ENCODE measurements at places on chromosomes 3 and 15. TPM values are rescaled to one million over a fixed set of nuclear protein-coding genes. Genes with fewer than 3 reads are reported as not detected.

- no peak for DNase-seq
- no peaks in the 10 kb centered on the region for H3K4me1 ChIP-seq
- H3K4me3 ChIP-seq, result no peak overlapping the region
Observed at GRCh38 chr15:25456196-25456595, 17.4 kb upstream of the UBE3A start.

The SLC9C1 gene
- not detected for polyA plus RNA-seq

DNA sequence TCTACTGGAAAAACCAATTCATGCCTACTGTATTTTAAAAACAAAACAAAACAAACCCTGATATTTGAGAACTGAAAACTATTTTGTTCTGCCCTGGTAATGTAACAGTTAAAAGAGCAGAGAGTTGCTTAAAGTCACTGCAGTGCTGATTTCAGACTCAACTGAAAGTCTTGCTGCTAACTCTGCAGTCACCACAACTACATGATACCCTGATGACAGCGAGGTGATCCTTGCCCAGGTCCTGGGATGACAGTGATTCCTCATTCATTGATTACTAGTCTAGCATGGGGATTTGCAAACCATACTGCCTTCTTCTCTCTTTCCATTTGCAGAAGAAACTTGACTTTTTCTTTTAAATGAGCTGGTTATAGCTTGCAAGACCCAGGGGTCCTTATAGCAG is 67.5 kb downstream of the MME start:
- H3K27me3 ChIP-seq, result no peaks in the 10 kb centered on the region
- H3K4me3 ChIP-seq, result no peak overlapping the region

The GPR171 gene
- 16.5 TPM for polyA plus RNA-seq

DNA sequence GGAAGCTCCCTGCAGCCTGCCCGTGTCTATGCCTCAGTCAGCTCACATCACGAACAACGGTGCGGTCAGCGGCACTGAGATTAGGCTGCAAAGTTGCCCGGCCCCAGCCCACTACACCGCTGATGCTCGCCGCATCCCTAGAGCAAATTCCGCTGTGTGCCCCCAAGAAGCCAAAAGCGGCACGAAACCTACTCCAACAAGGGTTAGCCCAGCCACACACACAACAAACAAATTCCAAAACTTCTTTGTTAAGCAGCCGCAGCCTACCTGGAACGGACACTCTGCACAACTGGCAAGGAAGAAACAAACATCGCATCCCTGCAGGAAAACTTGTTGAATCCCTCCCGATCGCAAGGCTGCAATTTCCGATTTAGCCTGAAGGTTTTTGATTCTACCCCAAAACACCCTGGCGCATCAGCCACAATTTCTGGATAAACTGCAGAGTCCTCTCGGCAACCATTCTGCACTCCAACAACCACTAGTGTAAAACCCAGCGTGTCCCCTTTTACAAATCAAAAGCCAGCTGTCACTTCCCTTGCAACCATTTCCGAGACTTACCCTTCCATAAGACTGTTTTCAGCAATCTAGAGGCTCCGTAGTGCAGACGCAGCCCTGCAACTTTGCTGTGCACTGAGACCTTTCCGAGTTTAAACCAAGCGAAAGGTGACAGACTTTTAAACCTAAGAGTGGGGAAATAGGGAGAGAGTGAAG is 449 bp downstream of the ROBO1 start:
- DNase-seq, result no peak
- no peak overlapping the region for H3K4me3 ChIP-seq
- no peak overlapping the region for H3K27ac ChIP-seq
- no peaks in the 10 kb centered on the region for H3K36me3 ChIP-seq
- H3K4me1 ChIP-seq, result no peaks in the 10 kb centered on the region
- H3K27me3 ChIP-seq, result no peaks in the 10 kb centered on the region

The JMJD7 gene
- polyA plus RNA-seq, result 23.6 TPM

- no peak overlapping the region for H3K4me3 ChIP-seq
- H3K27me3 ChIP-seq, result no peaks in the 10 kb centered on the region
- H3K27ac ChIP-seq, result no peak overlapping the region
- no peaks in the 10 kb centered on the region for H3K36me3 ChIP-seq
Observed at GRCh38 chr3:116263842-116264545, 181.3 kb downstream of the LSAMP start.

DNA sequence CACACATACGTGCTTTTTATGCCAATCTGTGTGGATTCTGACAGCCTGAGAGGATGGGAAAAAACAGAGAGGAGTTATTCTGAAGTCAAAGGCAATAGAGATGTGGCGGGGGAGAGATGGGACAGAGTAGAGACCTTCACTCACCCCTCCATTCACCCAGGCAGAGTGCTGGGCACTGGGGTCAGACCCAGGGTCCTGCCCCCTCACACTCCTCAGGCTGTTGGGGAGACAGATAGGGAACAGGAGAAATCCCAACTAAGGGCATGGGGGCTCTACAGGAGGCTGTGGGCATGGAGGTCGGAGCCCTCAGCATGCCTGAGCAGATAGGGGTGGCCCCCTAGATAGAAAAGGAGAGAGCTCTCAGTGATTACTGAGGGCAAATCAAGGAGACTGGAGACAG is 30.3 kb downstream of the SLC22A14 start:
- H3K27ac ChIP-seq, result no peak overlapping the region
- H3K36me3 ChIP-seq, result no peaks in the 10 kb centered on the region
- H3K27me3 ChIP-seq, result peaks cover 10% of the 10 kb centered on the region
- DNase-seq, result no peak

GRCh38 chr3:16060358-16060852 is 114.1 kb upstream of the GALNT15 start:
- H3K4me3 ChIP-seq, result no peak overlapping the region
- H3K27me3 ChIP-seq, result peaks cover 12% of the 10 kb centered on the region
- no peak overlapping the region for H3K27ac ChIP-seq
- DNase-seq, result no peak
- H3K4me1 ChIP-seq, result no peaks in the 10 kb centered on the region

DNA sequence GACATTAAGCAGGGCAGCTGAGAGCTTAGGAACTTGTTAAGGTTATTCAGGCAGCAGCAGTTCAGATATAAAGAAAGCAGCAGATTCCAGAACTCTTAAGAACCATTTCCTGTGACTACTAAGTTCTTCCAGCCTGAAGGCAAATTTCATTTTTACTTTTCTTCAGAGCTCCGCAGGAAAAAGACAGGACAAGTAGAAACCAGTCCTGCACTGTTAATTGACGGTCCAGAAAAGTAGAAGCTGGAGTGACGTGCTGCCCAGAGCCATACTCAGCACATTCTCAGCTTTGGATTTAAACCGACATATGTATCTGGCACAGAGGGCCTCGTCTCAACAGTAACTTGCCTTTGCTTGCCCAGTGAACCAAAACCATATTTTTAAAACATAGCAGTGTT is 219.4 kb upstream of the STRIT1 start:
- H3K4me3 ChIP-seq, result no peak overlapping the region
- no peaks in the 10 kb centered on the region for H3K36me3 ChIP-seq
- H3K27me3 ChIP-seq, result peaks cover 2% of the 10 kb centered on the region

- H3K4me3 ChIP-seq, result no peak overlapping the region
- H3K27me3 ChIP-seq, result peaks cover 3% of the 10 kb centered on the region
- H3K27ac ChIP-seq, result no peak overlapping the region
Observed at GRCh38 chr15:61545763-61546162, 316.7 kb upstream of the RORA start.

The NR2E3 gene
- not detected for polyA plus RNA-seq

DNA sequence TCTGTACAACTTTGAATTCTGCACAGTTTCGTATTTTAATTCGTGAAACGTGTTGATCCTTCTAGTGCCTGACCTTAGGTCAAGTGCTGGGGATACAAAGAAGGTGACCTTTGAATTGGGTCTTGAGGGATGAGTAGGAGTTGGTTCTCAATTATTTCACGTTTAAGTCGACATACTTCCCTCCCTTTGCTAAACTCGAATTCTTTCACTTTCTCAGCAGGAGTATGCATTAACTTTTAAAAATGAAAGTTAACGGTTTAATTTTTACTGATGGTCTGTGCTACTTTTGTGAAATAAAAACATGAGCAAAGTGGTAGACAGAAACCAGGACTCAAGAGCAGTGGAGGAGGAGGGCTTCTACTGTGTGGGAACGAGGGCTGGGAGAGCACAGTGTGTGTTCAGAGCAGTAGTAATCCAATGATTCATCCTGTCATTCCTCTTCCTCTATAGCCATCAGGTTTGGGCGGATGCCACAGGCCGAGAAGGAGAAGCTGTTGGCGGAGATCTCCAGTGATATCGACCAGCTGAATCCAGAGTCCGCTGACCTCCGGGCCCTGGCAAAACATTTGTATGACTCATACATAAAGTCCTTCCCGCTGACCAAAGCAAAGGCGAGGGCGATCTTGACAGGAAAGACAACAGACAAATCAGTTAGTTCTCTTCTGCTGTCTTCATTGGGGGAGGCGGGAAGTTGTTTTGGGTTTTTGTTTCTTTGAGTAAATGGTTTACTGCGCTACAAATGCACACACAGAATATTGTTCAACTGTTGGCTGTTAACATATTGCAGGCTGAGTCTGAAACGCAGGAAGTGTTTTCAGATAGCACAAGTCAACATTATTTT is 78.6 kb upstream of the TSEN2 start:
- no peak for DNase-seq
- H3K27ac ChIP-seq, result no peak overlapping the region
- no peaks in the 10 kb centered on the region for H3K36me3 ChIP-seq

DNA sequence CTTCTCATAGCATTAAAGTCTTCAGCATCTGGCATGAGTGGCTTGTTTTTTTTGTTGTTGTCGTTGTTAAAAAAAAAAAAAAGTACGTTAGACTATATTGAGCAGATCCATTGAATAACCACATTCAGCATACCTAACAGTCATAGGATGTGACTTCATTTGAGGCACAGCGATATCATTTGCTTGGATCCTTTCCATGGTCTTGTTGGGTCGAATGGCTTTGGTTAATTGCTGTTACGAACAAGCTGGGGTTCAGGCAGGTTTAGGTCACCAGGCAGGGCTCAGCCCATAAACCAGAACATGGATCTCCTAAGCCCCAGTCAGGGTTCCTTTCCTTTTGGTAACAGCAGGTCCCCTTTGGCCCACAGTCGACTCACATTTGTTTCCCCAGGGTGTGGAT is 76.2 kb downstream of the POLR2M start:
- no peak for DNase-seq
- H3K4me1 ChIP-seq, result no peaks in the 10 kb centered on the region
- H3K4me3 ChIP-seq, result no peak overlapping the region
- no peaks in the 10 kb centered on the region for H3K36me3 ChIP-seq

DNA sequence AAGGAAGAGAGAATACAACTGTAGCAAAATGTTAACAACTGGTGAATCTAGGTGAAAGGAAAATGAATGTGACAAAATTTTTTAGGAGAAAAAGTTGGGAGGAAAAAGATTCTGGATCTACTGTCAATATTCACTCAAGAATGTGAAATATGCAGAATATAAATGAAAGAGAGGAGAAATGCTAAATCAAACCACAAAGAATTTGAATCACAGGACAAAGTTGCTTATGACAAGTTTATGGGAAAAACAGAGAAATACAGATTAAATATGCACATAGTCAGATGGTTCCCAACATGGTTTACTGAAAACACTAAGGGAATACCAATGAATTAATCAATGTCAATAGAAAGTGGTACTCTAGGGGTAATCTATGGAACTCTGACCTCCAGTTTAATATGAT is 27.6 kb downstream of the C3orf33 start:
- no peak overlapping the region for H3K27ac ChIP-seq
- no peaks in the 10 kb centered on the region for H3K27me3 ChIP-seq
- DNase-seq, result no peak
- no peak overlapping the region for H3K4me3 ChIP-seq
- H3K4me1 ChIP-seq, result no peaks in the 10 kb centered on the region

The NEK10 gene
- polyA plus RNA-seq, result not detected

The FETUB gene
- polyA plus RNA-seq, result not detected

GRCh38 chr3:114380233-114380651 is 86.4 kb downstream of the TIGIT start:
- no peak for DNase-seq
- H3K36me3 ChIP-seq, result peaks cover 8% of the 10 kb centered on the region
- no peak overlapping the region for H3K4me3 ChIP-seq
- H3K4me1 ChIP-seq, result no peaks in the 10 kb centered on the region

- H3K27me3 ChIP-seq, result no peaks in the 10 kb centered on the region
- no peak for DNase-seq
- H3K27ac ChIP-seq, result no peak overlapping the region
- H3K4me3 ChIP-seq, result no peak overlapping the region
Observed at GRCh38 chr3:89300526-89300925, 193.1 kb downstream of the EPHA3 start.

The LRRC49 gene
- not detected for polyA plus RNA-seq

GRCh38 chr3:52983828-52984227 is 62.0 kb downstream of the SFMBT1 start:
- no peaks in the 10 kb centered on the region for H3K27me3 ChIP-seq
- H3K36me3 ChIP-seq, result peaks cover 3% of the 10 kb centered on the region
- peak overlapping the region; percentile 20 for H3K4me3 ChIP-seq

The CD200 gene
- not detected for polyA plus RNA-seq

The FGF7 gene
- polyA plus RNA-seq, result not detected

DNA sequence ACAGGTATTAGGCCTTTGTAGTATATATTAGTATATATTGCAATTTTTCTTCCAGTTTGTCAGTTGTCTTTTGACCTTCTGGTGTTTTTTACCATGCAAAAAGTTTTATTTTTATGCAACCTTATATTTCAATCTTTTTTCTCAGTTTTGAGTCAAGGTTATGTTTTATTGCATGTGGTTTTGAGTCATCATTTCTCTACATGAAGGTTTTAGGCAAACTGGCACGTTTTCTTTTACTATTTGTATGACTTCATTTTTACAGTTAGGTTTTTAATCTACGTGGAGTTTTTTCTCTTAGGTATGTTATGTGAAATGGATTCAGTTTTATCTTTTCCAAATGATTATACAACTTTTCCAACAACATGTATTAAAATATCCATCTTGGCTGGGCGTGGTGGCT is 36.8 kb upstream of the TCAIM start:
- H3K4me1 ChIP-seq, result no peaks in the 10 kb centered on the region
- no peaks in the 10 kb centered on the region for H3K27me3 ChIP-seq
- DNase-seq, result no peak
- H3K4me3 ChIP-seq, result no peak overlapping the region
- no peaks in the 10 kb centered on the region for H3K36me3 ChIP-seq
- no peak overlapping the region for H3K27ac ChIP-seq

The UBAP1L gene
- 0.26 TPM for polyA plus RNA-seq

- H3K27me3 ChIP-seq, result no peaks in the 10 kb centered on the region
- H3K4me1 ChIP-seq, result peaks cover 19% of the 10 kb centered on the region
- no peak overlapping the region for H3K27ac ChIP-seq
- H3K4me3 ChIP-seq, result no peak overlapping the region
- no peak for DNase-seq
Observed at GRCh38 chr3:119924111-119925094, 142.5 kb downstream of the NR1I2 start.

DNA sequence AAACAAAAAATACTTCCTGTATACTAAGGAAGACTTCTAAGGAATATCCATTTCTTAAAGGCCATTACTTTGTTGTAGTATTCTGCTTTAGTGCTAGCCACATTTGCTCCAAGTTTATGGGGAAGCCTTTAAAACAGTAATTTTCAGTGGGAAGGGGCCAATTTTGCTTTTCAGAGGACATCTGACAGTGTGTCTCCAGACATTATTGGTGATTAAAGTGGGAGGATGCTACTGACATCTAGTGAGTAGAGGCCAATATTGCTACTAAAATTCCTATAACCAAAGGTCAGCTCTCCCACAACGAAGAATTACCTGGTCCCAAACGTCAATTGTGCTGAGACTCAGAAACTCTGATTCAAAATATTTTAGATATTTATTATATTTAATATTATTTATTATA is 24.8 kb downstream of the SLC28A2 start:
- H3K27me3 ChIP-seq, result no peaks in the 10 kb centered on the region
- peaks cover 12% of the 10 kb centered on the region for H3K4me1 ChIP-seq
- H3K4me3 ChIP-seq, result no peak overlapping the region
- DNase-seq, result peak; percentile 26
- no peak overlapping the region for H3K27ac ChIP-seq

The GLDN gene
- not detected for polyA plus RNA-seq

The ATP10A gene
- 2.4 TPM for polyA plus RNA-seq

The CATSPER2 gene
- not detected for polyA plus RNA-seq

The DAG1 gene
- 6.0 TPM for polyA plus RNA-seq
